ENCODE measurements at places on chromosomes 2 and 18.

DNA sequence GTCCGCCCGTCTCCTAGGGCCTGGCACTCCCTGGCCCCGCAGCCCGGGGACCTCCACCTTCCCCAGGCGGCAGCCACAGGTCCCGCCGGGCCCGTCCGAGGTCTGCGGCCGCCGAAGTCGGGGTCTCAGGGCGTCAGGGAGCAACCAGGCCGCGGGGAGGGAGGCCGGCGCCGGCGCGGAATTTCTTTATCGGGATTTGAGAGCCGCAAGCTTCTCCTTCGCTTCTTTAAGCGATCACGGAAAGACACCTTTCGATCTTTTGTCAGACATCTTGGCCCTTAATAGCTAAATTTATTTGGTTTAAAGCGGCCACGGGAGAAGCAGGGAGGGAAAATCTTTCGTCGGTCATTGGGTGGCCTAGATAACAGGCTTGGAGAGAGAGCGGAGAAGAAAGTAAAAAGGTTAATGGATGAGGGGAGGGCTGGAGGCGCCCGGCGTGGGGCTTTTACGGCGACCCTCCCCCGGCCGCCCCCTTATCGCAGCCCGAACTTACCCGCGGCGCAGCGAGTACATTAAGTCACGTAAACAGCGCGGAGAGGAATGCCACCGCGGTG lies 4.3 kb upstream of the GATA6 start:
- no peak for DNase-seq

- peak; percentile 87 for DNase-seq
Observed at GRCh38 chr2:42089340-42089925, 41.6 kb downstream of the PKDCC start.

GRCh38 chr2:104768694-104769093 lies 85.2 kb upstream of the POU3F3 start:
- no peak for DNase-seq

- no peak for DNase-seq
Observed at GRCh38 chr2:86420913-86421312, 20.3 kb upstream of the KDM3A start.

GRCh38 chr2:48449073-48449840 lies 80.7 kb upstream of the STON1 start:
- no peak for DNase-seq

- no peak for DNase-seq
Observed at GRCh38 chr18:5196253-5197031, 615 bp downstream of the AKAIN1 start.

DNA sequence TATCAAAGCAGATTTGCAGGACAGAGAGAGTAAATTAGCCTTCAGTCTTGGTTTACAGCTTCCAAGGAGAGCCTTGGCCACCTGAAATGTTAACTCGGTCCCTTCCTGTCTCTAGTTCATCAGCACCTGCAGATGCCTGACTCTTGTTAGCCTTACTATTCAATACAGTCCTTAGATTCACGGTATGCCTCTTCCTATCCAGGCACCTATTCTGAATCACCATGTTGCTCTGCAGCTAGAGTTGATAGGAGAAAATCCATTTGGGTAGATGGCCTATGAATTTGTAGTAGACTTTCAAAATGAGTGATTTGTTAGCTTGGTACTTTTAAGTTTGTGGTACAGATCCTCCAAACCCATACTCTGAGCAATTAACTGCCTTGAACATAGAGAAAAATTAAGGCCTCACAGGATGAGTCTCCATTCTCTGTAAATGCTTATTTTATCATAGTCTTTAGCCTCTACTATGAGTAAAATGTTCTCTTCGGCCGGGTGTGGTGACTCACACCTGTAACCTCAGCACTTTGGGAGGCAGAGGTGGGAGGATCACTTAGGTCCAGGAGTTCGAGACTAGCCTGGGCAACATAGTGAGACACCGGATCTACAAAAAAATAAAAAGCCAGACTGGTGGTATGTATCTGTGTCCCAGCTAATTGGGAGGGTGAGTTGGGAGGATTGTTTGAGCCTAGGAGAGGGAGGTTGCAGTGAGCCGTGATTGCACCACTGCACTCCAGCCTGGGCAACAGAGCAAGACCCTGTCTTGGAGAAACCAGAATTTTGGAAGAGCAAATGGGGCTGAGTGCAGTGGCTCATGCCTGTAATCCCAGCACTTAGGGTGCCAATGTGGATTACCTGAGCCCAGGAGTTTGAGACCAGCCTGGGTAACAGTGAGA lies 32.9 kb downstream of the PTCD3 start:
- DNase-seq, result no peak

DNA sequence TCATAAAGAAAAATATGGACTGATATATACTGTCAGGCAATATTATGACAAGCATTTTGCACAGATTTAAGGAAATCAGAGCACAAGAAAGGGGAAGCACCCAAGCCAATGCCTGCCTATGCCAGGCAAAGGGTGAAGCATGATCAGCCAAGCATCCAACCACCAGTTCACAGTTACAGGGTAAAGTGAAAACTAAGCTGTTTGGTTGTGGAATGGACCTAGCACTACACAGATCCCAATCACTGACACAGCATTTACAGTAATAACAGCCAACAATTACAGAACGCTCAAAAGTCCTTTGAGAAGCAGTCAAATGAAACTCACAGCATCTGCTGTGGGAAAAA lies 90.3 kb downstream of the SP3 start:
- no peak for DNase-seq

DNA sequence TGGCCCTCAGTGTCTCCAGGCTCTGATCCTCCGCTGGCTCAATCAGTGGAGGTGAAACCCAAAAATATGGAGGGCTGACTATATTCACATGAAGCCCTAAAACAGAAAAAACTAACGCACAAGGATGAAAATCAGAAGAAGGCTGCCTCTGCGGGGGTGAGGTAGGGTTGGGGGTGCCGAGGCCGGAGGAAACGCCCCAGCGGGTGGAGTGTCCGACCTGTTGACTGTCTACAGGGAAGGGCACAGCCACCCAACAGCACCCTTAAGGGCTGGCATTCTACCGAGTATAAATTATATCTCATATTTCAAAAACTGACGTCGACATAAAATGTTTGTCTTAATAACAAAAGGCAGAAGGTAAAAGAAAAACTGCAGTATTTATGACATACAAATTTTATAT lies 223.5 kb downstream of the HDAC4 start:
- DNase-seq, result no peak

DNA sequence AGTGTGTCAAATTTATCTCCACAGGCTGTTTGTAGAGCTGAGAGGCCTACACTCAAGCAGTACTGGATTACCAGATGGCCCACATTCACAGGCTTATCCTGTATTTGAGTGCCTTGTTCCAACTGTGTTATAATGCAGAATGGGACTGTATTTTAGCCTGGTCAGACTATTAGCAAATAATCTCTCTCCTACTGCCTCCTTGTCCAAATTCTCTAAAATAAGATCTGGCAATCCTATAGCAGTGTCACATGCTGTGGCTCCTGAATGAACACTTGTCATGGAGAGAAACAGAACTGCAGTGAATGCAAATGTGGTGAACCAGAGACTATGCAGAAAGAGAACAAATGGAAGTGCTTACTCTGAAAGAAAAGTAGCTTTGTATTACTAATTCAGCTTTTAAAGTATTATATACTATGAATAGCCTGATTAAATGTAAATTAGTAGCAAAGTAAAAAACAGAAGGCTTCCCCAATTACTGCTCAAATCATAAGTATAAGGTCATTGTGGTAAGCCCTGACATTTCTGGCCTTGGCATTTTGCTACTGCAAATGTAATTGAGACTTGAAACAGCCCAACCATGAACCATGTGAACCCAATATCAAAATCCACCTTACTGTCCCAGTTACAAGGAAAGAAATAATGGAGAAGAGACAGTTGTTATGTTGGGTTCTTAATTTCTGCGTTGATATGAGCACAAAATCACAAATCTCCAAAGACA lies 80.0 kb downstream of the MAP4K3 start:
- DNase-seq, result no peak

DNA sequence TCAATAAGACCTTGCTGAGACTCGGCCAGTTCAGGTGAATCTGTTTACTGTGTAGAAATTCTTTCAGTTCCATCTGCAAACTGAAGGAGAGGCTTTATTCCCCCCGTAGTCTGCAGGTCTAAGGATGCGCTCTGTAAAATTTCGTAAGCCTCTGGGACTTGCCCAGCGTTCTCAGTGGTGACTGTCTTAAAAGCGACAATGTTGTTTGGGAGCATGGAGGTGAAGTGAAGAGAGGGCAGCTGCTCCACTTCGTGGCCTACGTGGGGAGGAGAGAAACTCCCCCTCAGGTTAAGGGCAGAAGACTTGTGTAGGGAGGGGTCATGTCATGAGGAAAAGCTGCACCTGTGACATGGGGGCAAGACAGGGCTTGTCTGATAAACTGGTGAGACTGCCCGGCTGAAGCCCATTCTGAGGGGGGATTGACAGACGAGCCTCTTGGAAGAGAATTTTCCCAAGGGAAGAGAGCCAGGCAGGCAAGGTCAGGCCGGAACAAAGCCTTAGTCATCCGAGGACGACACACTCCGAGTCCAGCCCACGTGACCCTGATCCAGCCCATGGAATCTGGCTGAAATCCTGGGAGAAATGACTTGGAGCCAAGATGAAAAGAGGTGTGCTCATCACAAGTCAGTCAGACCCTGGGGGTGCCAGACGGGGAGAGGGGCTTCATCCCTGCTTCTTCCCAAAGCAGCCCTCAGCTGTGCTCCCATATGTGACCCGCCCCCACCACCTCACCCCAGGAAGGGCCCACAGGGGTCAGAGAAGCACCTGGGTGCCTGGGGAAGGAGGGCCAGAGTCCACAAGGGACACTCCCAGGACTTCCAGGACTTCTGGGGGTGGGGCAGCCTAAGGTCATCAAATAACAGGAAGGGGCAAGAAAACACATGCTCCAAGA lies 88.5 kb upstream of the SH3BP4 start:
- DNase-seq, result no peak

- no peak for DNase-seq
Observed at GRCh38 chr2:213108308-213108707, 43.1 kb downstream of the IKZF2 start.

- DNase-seq, result no peak
Observed at GRCh38 chr2:238790126-238790832, 57.6 kb upstream of the TWIST2 start.

GRCh38 chr2:160893581-160893980 lies 266.6 kb upstream of the TANK start:
- DNase-seq, result no peak

DNA sequence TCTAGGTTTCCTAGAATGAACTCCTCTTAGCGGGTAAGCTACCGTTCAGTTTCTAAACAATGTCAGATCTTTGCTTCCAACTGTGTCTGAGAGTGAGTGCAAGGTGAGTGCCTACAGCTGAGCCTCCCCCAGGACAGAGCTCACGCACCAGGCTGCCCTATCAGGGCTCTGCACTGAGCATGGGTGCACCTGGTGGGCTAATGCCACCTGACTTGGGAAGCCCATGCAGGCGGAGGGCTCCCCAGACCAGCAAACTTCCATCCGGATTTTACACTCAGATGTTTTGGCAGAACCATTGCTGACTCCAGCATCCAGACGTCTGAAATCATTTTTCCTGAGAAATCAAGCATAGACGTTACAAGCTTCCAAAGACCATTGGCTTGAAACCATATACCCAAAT lies 16.1 kb upstream of the MLPH start:
- DNase-seq, result no peak

DNA sequence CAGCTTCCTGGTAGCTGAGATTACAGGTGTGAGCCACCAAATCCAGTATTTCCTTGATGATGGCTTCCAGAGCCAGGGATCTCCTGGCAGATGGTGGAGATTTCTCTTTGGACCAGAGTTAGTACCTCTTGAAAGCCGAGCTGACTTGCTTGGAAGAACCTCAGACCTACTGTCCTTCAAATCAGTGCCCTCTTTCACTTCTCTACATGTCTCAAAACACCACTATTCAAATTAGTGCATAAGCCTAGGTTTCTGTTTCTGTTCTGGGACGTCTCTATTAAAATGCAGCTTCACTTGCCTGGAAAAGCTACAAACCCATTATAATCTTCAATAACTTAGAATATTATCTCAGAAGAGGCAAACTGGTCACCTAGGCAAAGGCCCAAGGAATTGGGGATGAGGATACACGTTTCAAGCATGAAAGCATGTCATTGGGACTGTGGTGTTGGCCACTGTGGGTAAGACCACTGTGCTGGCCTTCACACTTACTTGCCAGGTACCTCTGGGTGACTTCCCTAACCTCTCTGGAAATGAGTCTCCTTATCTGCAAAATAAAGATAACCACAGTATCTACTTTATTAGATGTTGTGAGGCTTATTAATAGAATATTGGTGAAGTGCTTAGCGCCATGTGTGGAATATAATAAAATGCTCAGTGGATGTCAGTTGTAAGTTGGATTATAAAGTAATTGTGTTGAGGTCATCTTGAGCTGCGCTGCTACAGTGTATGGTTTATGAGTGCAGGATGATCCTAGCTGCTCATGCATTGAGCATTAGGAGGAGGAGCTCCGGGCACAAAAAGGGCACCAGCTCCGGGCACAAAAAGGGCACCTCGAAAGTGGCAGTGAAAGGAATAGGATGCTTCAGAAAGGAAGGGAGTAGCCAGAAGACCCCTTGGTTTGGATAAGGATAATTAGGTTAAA lies 84.5 kb downstream of the DOCK10 start:
- DNase-seq, result no peak

GRCh38 chr2:120711694-120712093 lies 24.0 kb upstream of the GLI2 start:
- no peak for DNase-seq
